COLO829 (cell line): ENCODE measurements at places on chromosomes 2 and 18.
A peak's percentile ranks its signal among the peaks of the same experiment; 100 is the strongest.

GRCh38 chr2:145016711-145017110 is 496.8 kb upstream of the ZEB2 start:
- DNase-seq: no peak

DNA sequence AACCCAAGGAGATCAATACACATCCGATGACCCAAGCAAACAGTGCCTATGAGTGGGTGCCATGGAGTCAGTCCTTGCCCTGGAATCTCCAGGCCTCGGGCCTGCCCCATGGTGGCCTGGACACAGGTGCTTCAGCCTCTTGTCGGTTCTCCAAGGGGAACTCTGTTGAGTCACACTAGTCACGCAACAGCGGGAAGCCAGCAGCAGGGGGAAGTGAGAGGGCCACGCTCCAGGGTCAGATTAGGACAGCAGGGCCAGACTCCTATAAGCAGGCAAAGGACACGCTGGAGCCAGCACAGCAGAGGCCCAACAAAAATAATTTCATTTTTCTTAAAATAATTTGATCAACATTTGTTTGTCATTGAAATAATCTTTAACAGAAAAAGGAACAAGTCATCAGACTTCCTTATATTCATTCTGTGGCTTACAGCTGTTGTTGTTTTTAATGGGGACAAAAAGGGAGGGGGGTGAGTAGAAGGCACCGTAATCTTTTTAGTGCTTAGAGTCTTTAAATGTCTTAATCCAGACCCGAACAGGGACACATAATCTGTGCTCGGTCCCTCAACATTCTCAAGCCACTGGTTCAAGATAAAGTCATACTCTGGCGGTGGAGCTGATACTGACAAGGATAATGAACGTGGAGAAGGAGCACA is 16.4 kb upstream of the ARMC9 start:
- DNase-seq: no peak

DNA sequence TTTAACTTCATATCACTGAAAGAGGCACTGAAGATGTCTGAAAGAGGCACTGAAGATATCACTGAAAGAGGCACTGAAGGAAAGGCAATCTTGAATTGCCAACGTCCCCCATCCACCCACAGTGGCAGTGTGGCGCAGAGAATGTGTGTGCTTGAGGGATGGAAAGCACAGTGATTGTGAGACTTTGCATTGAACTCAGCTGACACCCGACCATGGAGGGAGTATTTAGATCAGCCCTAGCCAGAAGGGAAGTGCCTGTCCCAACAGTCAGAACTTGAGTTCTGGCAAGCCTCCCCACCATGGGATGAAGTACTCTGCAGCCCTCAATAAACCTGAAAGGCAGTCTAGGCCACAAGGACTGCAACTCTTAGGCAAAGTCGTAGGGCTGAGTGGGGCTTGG is 33.8 kb downstream of the MAP4K3 start:
- DNase-seq: no peak

GRCh38 chr18:79516441-79516931 is 120.8 kb downstream of the NFATC1 start:
- no peak for DNase-seq

- no peak for DNase-seq
These were observed 34.7 kb downstream of the WDR33 start for GRCh38 chr2:127776122-127776780.

GRCh38 chr18:9683418-9684396 is 24.4 kb upstream of the RAB31 start:
- no peak for DNase-seq

- DNase-seq: no peak
These were observed 82.6 kb upstream of the ST8SIA3 start for GRCh38 chr18:57269756-57270155.

GRCh38 chr2:16281451-16282335 is 341.3 kb downstream of the MYCN start:
- peak; percentile 40 for DNase-seq

GRCh38 chr2:179981085-179981484 is 26.0 kb downstream of the CWC22 start:
- DNase-seq: no peak

DNA sequence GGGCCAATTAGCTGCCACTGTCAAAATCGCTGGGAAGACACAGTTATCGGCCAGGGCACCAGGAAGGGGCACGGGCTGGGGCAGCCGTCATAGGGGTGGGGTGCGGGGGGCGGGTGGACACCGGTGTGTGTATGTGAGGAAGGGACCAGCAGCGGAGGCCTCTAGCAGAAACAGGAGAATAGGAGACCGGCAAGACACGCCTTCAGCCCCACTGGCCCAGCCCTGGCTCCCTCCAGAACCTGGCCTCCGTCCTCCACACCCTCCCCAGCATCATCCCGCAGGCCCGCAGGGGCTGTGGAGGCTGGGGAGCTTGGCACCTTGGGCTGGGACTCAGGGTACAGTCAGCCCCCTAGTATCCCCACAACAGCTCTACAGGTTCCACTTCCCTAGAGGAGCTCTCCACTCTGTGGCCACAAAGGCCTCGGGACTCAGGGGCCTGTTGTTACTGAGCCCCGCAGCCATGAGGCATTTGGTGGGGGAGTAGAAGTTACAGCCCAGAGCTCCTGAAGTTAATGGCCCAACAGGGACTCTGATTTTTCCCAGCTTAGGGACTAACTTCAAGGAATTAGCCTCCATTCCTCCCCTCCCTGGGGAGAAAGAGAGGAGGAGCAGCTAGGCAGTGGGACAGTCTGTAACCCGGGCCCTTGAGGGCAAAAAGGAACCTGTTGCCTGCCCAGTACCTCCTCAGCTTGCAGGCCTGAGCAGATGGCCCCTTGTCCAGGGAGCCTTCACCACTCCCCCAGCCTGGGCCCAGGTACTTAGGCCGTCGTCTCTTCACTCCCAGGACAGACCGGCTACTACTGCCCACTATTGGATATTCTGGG is 19.9 kb downstream of the SH2D6 start:
- DNase-seq: no peak

- no peak for DNase-seq
These were observed 292.1 kb downstream of the RDH14 start for GRCh38 chr2:18268400-18268799.

DNA sequence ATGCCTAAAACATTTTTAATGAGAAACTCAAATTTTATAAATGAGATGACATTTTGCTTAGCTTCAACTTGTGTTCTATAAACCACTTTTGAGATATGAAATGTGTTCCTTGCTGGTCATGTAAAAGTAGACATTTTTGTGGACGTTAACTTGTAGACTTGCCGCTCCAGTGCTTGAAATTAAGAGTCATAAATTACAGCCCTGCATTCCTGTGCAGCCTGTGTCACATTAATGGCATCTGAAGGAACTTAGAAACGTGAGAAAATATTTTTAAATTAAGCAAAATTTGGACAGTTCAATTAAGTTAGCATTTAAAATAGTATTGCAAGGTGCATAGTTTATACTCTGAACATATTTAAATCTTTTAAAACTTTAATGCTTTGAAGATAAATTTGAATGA is 98.3 kb upstream of the LDLRAD4 start:
- DNase-seq: no peak

- no peak for DNase-seq
These were observed 122.1 kb upstream of the SALL3 start for GRCh38 chr18:78857314-78858150.

DNA sequence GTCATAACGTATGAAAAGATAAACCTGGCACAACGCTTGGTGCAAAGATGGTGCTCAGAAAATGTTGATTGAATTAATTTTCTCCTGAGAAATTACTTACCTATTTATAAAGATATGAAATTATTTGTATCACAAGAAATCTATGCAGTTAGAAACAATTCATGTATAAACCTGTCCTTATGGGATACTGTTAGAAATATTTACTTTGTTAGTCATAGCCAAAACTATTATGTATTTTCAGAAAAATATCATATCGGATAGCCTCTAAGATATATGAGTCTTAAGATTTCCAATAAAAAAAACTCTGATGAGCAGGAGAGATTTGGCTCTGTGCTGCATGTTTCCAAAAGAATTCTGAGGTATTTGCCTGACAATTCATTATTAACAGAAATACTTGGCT is 880.7 kb downstream of the LRRTM4 start:
- no peak for DNase-seq

DNA sequence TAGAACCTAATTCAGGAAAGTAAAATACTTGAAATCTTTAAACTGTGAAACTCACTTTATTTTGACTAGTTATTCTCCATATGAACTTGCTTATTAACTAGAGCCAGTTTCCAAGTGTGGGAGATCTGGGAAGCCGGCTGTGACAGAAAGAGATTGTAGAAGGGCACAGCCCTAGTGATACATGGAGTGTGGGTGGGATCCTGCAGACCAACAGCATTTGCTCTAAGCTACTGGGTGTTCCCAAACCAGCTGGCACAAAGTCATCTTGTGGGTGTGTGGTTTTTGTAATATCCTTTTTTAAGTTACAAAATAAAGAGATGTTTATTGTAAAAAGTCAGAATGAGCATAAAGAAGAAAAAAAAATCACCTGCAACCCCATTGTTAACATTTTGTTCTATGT is 3.4 kb downstream of the DUSP19 start:
- DNase-seq: peak; percentile 30

- DNase-seq: no peak
These were observed 321.0 kb upstream of the NRP2 start for GRCh38 chr2:205361272-205361671.

DNA sequence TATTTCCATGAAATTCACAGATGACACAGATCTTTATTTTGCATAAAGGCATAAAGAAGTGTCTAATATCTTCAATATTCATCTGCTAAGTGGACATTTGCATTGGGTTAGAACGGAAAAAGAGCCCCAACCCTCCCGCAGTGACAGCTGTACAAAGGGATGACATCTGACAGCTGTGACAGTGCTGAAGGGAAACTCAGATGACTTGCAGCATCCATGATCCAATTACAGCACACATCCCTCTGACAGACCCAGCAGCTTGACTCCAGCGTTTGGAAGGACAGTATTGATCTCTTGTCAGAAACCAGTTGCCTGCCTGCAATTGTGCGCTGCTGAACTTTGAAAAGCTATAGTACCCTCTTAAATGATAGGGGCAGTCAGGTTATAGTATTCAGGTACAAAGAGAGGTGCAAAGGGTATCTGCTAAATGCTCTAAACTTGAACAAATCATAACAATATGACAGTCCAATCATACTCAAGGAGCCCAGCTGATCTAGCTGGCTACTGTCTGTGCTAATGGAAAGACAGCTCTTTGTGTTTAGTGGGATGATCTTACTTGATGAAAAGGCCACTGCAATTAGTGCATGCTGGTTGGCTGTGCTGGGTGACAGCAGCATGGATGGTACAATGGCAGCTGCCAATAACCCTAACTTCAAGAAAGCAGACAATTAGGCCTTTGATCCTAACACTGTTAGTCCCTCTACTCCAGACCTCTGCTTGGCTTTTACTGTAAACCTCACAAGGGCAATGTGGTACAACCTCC is 599.2 kb downstream of the NR4A2 start:
- DNase-seq: no peak

GRCh38 chr2:86336675-86337243 is 667 bp downstream of the REEP1 start:
- no peak for DNase-seq

GRCh38 chr2:239147376-239147775 is 253.4 kb downstream of the HDAC4 start:
- DNase-seq: no peak

DNA sequence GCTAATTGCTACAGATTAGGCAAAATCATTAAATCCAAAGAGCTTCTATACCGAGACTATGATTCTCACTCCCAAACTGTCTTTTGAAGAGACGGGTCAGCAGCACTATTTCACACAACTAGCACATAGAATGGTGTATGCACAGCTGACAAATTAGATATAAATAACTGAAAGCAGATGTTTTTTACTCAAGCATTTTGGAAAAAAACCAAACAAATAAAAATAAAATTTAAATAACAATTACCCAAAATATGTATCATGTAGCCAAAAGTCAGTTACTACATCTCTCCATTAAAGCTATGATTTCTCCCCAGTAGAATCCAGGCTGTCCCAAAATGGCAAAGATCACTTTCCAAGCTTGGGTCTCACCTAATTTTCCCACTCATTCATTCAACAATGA is 107.9 kb downstream of the TMEM163 start:
- DNase-seq: no peak

GRCh38 chr2:100184055-100184737 is 41.8 kb upstream of the AFF3 start:
- no peak for DNase-seq

DNA sequence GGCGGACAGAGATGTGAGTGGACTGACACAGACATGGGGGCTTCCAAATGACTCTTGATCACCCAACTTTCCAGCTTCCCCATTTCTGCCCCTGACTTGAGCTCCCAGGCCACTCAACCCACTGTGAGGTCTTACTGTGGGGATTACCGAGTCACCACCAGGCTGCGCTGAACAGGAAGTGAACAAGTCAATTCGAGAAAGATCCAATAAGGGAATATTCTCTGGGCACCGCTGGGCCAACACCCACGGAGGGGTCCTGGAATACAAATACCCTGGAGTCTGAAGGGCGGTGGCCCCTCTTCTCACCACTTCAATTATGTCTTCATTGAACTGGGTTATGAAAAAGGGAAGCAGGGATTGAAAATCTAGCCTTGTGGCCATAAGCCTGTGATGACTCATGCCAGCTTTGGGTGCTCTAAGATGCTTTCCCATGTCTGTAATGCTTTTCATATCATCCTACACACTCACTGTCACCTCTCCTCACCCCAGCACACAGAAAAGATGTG is 37.7 kb downstream of the BCL11A start:
- DNase-seq: peak; percentile 9

GRCh38 chr2:117128461-117128860 is 686.0 kb upstream of the DDX18 start:
- peak; percentile 83 for DNase-seq

GRCh38 chr18:49008716-49009115 is 58.0 kb upstream of the SMAD7 start:
- no peak for DNase-seq

- no peak for DNase-seq
These were observed 53.5 kb upstream of the SPOPL start for GRCh38 chr2:138447889-138448570.

DNA sequence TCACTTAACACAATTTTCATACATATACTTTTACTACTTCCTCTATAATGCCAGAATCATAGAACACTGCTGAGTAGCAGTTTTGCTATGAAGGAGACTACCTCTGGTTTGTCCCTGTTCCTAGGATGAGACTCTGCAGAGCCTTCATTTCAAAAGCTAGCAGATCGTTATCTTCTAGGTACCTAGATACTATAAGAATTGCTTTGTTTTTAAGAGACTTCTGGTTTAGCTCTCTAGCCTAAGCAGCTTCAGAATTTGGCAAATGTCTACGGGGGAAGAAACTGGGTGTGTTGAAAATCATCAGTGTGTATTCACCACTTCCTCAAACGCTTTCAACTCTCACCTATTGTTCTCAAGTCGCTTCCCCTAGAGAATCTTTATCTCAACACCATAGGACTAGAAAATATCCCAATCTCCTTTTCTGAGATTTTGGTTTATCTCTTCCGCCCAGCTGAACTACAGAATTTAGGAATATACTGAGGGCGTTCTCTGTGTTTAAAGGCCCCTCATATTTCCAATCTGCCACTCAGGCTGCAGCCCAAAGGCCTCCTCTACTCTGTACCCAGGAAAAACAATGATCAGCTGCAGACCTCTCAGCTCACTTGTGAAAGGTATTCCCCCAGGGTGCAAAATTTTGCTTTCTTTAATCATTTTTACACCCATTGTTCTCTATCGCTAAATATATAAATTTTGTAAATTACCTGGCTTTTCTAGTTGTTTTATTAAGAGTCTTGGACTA is 28.7 kb downstream of the SMAD2 start:
- no peak for DNase-seq

GRCh38 chr2:68889500-68889899 is 18.3 kb upstream of the BMP10 start:
- DNase-seq: no peak
